ENCODE measurements at places on chromosomes 6 and 20. TPM values are rescaled to one million over a fixed set of nuclear protein-coding genes. Genes with fewer than 3 reads are reported as not detected.

- H3K4me1 ChIP-seq, result peaks cover 4% of the 10 kb centered on the region
- H3K36me3 ChIP-seq, result no peaks in the 10 kb centered on the region
- no peak overlapping the region for H3K4me3 ChIP-seq
- no peaks in the 10 kb centered on the region for H3K27me3 ChIP-seq
- no peak for DNase-seq
- H3K27ac ChIP-seq, result no peak overlapping the region
Measured at GRCh38 chr6:44739181-44739580, 351.7 kb downstream of the CDC5L start.

- H3K27me3 ChIP-seq, result no peaks in the 10 kb centered on the region
- no peak for DNase-seq
- no peaks in the 10 kb centered on the region for H3K36me3 ChIP-seq
- no peak overlapping the region for H3K4me3 ChIP-seq
Measured at GRCh38 chr6:140236732-140237131, 862.3 kb upstream of the CITED2 start.

DNA sequence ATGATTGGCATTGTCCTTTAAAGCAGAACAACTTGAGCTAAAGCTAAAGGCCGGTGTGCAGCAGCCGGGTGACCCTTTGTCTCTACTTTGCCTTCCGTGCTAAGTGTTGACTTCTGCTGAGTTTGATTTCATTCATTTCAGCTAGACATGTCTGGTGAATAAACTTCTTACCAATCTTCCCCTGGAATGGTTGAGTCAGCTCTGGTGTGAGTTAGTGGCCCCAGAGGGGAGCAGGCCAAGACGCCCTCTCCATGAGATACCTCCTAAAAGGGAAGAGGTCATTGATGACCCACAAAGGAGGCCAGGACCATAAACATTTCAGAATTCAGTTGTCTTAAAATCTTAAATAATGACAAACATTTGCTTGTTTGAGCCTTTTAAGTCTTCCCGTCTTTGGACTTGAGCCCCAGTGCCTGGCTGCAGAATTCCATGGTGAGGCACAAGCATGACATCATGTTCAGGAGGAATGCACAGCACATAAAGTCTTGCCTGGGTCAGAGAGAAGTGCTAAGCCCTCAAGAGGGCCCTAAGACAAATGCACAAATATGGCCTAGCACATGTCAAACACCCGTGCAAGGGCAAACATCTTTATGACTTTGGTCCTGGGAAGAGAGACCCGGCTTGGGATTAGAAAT is 96.3 kb upstream of the NEDD9 start:
- H3K27ac ChIP-seq, result no peak overlapping the region
- no peaks in the 10 kb centered on the region for H3K4me1 ChIP-seq
- peak; percentile 46 for DNase-seq
- no peaks in the 10 kb centered on the region for H3K27me3 ChIP-seq

DNA sequence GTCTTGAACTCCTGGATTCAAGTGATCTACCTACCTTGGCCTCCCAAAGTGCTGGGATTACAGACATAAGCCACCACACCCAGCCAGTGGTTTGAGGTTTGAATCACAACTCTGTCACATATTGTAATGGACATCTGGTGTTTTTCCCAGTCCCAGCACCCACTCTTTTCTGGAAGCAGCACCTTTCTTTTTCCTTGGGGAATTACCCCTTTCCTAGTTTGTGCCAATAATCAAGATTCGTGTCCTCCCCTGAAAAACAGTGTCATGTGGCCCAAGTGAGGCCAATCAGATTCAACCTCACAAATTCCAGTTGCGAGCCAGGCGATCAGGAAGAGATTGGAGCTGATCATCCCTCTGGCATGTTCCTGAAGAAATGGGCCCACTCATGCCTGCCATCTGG is 71.7 kb upstream of the SGK1 start:
- H3K4me1 ChIP-seq, result no peaks in the 10 kb centered on the region
- no peak overlapping the region for H3K4me3 ChIP-seq
- no peaks in the 10 kb centered on the region for H3K36me3 ChIP-seq
- H3K27me3 ChIP-seq, result no peaks in the 10 kb centered on the region

DNA sequence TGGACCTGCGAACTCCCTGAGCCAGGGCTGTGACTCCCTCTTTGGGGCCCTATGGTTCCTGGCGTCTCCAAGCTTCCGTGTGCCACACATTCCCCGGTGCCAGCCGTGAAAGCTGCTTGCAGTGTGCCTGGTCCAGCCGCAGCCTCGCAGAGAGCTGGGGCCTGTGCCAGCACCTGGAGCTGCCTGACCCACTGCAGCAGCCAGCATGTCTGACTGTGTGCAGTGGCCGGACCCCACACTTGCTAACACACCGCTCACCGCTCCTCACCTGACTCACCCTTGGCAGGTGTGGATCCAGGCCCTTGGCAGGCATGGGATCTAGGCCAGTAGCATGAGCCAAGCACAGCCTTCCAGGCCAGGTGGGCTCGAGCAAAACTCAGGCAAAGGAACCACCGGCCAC is 227.5 kb downstream of the OTOR start:
- no peaks in the 10 kb centered on the region for H3K4me1 ChIP-seq
- no peak overlapping the region for H3K27ac ChIP-seq
- peak; percentile 50 for DNase-seq
- no peaks in the 10 kb centered on the region for H3K27me3 ChIP-seq
- no peak overlapping the region for H3K4me3 ChIP-seq
- no peaks in the 10 kb centered on the region for H3K36me3 ChIP-seq

GRCh38 chr20:675453-676314 is at the start of gene SCRT2:
Gene SCRT2, minus strand, starts transcription at chr20:675802. Its CDS starts 201 bp downstream, at chr20:675601.
- H3K4me3 ChIP-seq, result no peak within 1 kb of the TSS
- peaks cover 3% of the 10 kb centered on the region for H3K4me1 ChIP-seq
- peaks cover 2% of the 10 kb centered on the region for H3K27me3 ChIP-seq
- no peak within 1 kb of the TSS for H3K27ac ChIP-seq
- DNase-seq, result peak; percentile 89

GRCh38 chr6:152896923-152897322 is 85.9 kb downstream of the FBXO5 start:
- H3K4me3 ChIP-seq, result no peak overlapping the region

ELOVL2 gene
- total RNA-seq, result 0.79 TPM

PRICKLE4 gene
- total RNA-seq, result 6.5 TPM

CST4 gene
- total RNA-seq, result not detected

PRSS35 gene
- total RNA-seq, result 0.66 TPM
